ENCODE measurements at places on chromosomes 2 and 18. TPM values are rescaled to one million over a fixed set of nuclear protein-coding genes. Genes with fewer than 3 reads are reported as not detected.

VSNL1 gene
- not detected for total RNA-seq

TMEM37 gene
- 49.0 TPM for total RNA-seq

MAP4K3 gene
- 86.6 TPM for total RNA-seq

MFF gene
- total RNA-seq, result 94.5 TPM

C1QL2 gene
- not detected for total RNA-seq

- DNase-seq, result peak; percentile 82
- H3K4me1 ChIP-seq, result peaks cover 49% of the 10 kb centered on the region
- H3K4me3 ChIP-seq, result peak overlapping the region; percentile 76
- H3K36me3 ChIP-seq, result peaks cover 15% of the 10 kb centered on the region
Observed at GRCh38 chr2:111122631-111123421, 2.1 kb downstream of the BCL2L11 start.

- no peak overlapping the region for H3K4me3 ChIP-seq
- H3K36me3 ChIP-seq, result no peaks in the 10 kb centered on the region
- no peaks in the 10 kb centered on the region for H3K27me3 ChIP-seq
- H3K4me1 ChIP-seq, result no peaks in the 10 kb centered on the region
- DNase-seq, result no peak
Observed at GRCh38 chr18:37509600-37509999, 56.0 kb downstream of the CELF4 start.

- H3K36me3 ChIP-seq, result no peaks in the 10 kb centered on the region
- DNase-seq, result no peak
- H3K27me3 ChIP-seq, result no peaks in the 10 kb centered on the region
- no peak overlapping the region for H3K4me3 ChIP-seq
Observed at GRCh38 chr2:122831649-122832048, 1076.2 kb downstream of the TSN start.

DNA sequence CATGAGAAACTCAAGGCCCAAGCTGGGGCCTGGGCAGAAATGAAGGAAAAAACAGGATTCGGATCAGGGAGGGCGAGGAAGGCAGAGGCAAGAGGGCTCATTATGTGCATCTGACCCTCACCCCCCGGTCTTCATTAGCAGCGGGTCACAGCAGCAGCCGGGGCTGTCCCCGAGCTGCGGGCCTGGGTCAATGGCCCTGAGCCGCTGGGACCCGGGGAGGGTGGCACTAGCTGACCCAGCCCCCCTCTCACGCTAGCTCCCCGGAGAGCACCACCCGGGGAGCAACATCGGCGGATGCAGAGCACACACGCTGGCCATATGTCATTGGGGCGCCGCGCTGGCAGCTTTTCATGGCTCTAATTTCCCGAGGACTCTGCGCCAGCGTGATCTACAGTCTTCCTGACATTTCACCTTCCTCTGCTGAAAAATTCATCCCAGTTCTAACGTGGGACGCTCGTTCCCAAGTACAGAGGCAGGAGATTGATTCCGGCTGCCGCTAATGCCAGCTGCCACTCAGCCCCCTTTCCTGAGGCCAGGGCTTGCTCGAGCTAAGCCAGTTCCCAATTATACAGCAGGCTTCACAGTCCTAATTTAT, 63.7 kb downstream of the EIPR1 start:
- H3K36me3 ChIP-seq, result no peaks in the 10 kb centered on the region
- H3K27me3 ChIP-seq, result no peaks in the 10 kb centered on the region
- H3K4me1 ChIP-seq, result no peaks in the 10 kb centered on the region
- no peak overlapping the region for H3K4me3 ChIP-seq
- no peak overlapping the region for H3K27ac ChIP-seq
- DNase-seq, result no peak

GRCh38 chr18:11991021-11991795, 9.9 kb downstream of the IMPA2 start:
- no peak overlapping the region for H3K27ac ChIP-seq
- peaks cover 60% of the 10 kb centered on the region for H3K4me1 ChIP-seq
- no peaks in the 10 kb centered on the region for H3K27me3 ChIP-seq
- DNase-seq, result no peak
- no peak overlapping the region for H3K4me3 ChIP-seq
- H3K36me3 ChIP-seq, result no peaks in the 10 kb centered on the region

GRCh38 chr2:102783506-102784183, 21.8 kb downstream of the TMEM182 start:
- DNase-seq, result no peak
- H3K36me3 ChIP-seq, result no peaks in the 10 kb centered on the region
- no peaks in the 10 kb centered on the region for H3K27me3 ChIP-seq
- H3K27ac ChIP-seq, result no peak overlapping the region
- H3K4me3 ChIP-seq, result no peak overlapping the region
